Activated CD4-positive, alpha-beta T cell treated with anti-CD3 and anti-CD28 coated beads, Interleukin-2, amount 50 U/mL, for 4 hours (primary cell): ENCODE measurements at places on chromosomes 2 and 18.

DNA sequence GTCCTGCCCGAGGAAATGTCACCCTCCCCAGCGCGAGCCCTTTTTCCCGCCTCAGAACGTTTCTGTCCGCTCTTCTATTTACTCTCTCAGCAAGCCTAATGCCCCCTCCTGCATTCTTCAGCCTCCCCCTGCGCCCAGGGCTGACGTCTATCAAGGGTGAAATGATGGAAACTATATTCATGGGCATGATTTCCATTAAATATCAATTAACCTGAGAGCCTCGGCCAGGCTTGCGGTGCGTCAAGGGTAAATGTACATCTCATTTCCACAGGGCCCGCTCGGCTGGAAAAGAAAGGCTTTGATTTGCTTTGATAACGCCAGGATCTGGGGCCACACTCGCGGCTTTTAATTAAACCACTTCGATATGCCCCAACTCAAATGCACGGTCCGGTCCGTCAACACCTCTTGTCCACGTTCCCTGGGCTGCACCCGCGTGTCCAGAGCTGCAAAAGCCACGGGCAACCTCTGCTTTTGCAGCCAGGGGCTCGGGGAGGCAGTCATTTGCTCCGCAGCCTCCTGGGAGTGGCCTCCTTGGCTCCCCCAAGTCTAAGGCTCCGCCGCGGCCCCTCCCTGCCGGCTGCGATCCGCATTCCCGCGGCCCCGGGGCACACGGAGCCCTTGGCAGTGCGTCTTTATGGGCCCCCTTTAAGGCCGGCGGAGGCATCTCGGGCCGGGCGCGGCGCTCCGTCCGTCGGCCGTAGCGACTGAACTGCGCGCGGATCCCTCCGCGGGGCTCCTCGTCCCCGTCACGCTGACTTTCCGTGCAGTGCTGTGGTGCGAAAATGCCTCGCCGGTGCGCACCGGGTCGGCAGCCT, at the start of gene HOXD8:
Gene HOXD8, plus strand, starts transcription at position 724 of the 815 bp plus-strand sequence. CDS start 662 bp downstream, outside the sequence.
- DNase-seq, result no peak

- peak; percentile 14 for DNase-seq
Measured at GRCh38 chr2:2057125-2057721, 273.9 kb downstream of the MYT1L start.

DNA sequence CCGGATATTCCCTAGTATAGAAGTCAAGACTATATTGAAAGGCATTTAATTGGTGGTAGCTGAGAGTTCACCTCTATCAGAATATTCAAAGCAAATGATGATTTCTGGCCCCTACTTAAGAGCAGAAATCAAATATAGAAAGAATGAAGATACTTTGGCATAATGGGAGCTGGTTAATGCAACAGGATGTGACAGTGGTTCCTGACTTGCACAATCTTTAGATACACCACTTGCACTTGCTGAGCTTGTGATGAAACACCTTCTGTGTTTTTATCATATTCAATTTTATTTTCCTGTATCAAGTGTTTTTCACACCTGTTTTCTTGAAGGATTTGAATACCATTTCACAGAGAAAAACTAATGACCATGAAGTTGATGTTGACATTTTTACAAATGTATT, 124.1 kb upstream of the CDH19 start:
- DNase-seq, result no peak

DNA sequence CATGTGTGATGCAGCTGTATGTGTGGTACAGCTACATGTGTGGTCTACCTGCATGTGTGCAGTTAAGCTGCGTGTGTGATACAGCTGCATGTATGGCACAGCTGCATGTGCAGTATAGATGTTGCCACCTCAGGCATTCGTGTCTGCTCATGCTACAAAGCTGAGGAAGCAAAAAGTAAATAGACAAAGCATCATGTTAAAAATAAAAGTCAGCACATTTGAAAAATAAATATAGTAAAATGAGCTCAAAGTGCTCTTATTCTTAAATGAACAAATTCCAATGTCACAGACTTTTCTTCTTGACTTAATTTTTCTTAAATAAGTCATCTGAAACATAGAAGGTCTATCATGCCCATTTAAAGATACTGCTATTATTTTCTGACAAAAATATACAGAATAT, 519.3 kb upstream of the SOX11 start:
- no peak for DNase-seq

DNA sequence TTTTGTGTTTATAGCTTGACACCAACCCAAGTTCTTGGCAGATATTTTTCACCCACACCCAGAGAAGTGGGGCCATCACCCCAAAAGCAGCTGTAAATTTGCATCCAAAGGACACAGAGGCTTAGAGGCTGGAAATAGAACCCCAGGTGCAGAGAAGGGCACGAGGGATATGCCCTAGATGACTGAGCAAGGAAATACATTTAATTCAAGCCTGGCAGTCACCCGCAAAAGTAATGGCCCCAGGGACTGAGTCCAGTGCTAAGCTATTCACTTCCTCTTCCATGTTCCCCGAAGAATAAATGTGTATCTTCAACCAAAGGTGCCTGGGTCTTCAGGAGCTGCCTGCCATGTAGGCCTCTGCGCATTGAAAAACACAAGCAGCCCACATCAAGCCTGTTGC, 14.0 kb upstream of the REG3G start:
- no peak for DNase-seq

- DNase-seq, result no peak
Measured at GRCh38 chr2:166360906-166361305, 14.8 kb downstream of the SCN9A start.

DNA sequence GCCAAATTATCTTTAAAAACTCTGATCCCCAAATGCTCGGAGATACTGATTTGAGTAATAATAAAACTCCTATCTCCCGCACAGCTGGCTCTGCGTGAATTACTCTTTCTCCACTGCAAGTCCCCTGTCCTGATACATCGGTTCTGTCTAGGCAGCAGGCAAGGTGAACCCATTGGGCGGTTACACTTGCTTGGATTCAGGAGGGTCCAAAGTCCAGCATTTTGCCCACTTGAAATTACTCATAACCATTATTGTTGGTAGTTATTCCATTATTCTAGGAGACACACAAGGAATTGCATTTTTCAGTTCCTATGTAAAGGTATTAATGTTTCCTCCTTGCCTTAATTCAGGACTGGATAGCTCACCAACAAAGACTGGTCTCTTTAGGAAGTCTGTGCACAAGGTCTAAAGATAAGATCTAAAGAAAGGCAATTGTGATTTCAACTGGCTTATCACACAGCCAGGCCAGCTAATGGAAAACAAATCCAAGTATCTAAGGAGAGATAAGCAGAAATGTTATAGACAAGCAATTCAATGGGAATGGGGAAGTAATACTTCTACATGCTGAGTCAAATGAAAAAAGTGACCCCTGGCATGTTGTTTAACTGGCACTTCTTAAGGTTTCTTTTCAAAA, 23.2 kb upstream of the NPC1 start:
- no peak for DNase-seq

- DNase-seq, result no peak
Measured at GRCh38 chr18:77210249-77210648, 39.4 kb upstream of the GALR1 start.

DNA sequence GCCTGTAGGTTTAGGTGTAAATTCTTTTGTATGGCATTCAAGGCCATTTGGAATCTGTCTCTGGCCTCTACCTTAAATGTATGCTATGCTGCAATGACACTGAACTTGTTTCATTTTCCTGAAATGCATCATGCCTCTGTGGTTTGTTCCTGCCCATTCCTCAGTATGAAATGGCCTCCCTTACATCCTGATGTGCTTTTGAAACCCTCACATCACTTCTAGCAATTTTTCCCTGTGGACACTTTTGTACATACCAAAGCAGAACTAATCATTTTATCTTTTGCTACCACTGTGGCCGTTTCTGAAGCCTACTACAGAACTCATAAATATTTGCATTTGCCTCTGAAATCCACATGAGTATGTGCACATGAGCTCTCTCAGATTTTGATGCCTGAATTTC, 557.2 kb downstream of the ERBB4 start:
- DNase-seq, result no peak

DNA sequence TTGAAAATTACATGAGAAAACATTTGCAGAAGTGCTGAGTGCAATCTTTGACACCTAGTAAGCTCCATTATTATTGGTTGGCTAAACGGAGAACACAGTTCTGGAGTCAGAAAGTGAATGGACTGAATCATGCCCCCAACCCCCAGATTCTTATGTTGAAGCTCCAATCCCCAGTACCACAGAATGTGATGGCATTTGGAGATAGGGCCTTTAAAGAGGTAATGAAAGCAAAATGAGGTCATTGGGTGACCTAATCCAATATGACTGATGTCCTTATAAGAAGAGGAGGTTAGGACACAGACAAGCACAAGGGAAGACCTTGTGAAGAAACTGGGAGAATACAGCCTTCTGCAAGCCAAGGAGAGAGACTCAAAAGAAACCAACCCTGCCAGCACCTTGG, 200.9 kb upstream of the EPAS1 start:
- DNase-seq, result no peak

DNA sequence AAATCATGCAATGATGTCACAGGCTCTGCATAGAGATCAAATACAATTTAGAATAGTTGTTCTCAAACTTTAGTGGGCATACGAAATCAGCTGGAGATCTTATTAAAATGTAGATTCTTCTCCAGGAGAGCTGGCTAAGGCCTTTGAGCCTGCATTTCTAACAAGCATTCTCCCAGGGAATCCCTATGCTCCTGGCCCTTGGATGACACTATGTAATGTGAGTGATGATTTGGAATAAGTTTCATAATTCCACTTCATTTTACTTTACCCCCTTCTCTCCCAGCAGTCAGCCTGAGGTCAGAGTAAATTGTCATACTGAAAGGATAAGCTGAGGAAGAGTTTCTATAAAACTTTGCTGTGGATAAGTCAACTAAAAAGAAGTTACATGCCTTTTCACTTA, 189.1 kb downstream of the UBE2E3 start:
- DNase-seq, result no peak

- no peak for DNase-seq
Measured at GRCh38 chr18:11005528-11005927, 143.8 kb downstream of the PIEZO2 start.

GRCh38 chr2:76256458-76257088, 545.9 kb upstream of the GCFC2 start:
- no peak for DNase-seq

- no peak for DNase-seq
Measured at GRCh38 chr2:66875941-66876462, 441.1 kb downstream of the MEIS1 start.

GRCh38 chr2:20050104-20050645, 1.3 kb downstream of the LAPTM4A start:
- no peak for DNase-seq
